ENCODE measurements at places on chromosomes 4 and X.

DNA sequence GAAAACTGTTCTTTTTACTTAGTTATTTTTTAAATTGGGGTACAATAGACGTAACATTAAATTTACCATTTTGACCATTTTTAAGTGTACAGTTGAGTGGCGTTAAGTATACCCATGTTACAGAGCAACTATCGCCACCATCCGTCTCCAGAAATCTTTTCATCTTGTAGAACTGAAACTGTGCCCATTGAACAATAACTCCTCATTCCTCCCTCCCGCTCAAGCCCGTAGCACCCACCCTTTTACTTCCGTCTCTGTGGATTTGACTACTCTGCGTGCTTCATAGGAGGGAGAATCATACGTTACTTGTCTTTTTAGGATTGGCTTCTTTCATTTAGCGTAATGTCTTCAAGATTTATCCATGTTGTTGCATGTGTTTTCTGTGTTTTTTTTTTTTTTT is 55.3 kb downstream of the TMEM131L start:
- DNase-seq = no peak

DNA sequence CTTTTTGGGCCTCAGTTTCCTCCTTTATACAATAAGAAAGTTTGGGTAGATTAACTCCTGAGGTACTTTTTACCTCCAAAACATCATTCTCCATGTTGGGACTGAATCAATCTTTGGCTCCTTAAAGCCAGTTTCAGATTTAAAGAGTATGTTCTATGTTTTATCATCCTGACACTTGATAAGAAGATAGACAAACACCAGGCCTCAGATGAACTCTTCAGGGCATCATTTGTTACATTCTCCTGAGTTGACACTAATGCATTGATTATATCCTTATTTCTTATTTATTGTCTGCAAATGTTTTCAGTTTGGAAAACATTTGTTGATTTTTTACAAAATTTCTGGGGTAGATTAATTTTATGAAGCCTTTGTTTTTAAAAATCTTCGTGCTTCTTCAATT is 102.7 kb upstream of the CCSER1 start:
- no peak for DNase-seq

DNA sequence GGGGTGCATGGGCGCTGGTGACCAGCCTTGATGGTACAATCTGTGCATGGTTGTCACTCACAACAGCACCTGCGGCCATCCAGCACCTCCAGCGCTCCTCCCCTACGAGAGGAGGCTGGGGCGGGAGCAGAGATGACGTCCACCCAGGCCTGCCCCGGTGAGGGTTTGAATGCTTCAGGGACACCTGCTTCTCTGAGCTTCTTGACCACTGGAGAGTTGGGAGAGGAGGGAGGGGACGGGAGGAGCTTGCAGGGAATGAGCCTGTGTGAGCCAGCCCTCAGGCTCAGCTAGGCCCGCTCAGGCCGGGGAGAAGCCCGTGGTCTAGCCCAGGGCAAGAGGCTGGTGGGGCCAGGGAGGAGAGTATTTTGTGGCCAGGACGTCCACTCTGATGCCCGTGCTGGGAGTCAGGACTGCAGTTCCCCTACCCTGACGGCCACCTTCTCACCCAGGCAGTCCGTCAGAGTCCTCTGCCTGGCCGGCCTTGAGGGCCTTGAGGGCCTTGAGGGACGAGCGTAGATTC is 59.2 kb downstream of the CPZ start:
- no peak for DNase-seq

DNA sequence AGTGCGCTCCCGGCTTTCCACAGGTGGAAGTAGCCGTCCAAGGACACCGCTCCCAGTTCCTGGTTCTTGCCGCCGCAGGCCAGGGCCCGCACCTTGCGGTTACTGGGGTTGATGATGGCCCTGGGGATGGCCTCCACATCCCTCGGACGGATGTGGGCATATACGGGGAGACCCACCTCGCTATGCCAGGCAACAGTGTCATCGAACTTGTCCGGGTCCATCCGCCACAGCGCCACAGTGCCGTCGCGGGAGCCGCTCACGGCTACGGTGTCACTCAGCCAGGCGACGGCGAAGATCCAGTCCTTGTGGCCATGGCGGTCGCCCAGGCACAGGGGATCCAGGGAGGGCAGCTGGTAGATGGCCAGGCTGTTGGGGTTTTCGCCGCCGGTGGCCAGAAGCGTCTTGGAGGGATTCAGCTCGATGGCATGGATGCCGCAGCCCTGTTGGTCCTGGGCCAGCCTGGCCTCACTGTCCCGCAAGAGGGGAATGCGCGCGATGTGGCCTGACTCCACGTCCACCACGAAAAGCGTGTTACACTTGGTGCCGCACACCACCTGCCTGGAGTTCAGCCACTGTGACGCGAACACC is 795 bp downstream of the DCAF12L1 start:
- DNase-seq = no peak

- DNase-seq = no peak
Observed at GRCh38 chr4:14871676-14872430, 130.4 kb upstream of the CPEB2 start.

DNA sequence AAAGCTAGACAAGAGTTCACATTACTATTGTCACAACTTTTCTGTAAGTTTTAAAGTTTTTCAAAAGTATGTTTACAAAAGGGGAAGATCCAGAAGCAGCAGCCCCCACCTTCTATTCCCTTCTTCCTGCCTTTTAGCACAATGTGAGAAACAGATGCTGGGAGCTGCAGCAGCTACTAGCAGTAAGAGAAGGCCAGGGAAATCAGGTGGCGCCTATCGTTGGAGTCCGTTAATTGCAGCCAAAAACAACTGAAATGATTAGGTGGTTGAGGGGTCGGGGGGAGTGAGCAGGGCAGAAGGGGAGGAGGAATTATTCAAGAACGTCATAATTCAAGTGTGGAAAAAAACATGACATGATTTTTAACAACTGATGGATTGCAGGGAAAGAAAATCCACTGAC is 27.4 kb downstream of the FRYL start:
- no peak for DNase-seq

Measured in fibroblast of skin of left quadriceps (primary cell).